ENCODE measurements at places on chromosomes 5 and 9.

DNA sequence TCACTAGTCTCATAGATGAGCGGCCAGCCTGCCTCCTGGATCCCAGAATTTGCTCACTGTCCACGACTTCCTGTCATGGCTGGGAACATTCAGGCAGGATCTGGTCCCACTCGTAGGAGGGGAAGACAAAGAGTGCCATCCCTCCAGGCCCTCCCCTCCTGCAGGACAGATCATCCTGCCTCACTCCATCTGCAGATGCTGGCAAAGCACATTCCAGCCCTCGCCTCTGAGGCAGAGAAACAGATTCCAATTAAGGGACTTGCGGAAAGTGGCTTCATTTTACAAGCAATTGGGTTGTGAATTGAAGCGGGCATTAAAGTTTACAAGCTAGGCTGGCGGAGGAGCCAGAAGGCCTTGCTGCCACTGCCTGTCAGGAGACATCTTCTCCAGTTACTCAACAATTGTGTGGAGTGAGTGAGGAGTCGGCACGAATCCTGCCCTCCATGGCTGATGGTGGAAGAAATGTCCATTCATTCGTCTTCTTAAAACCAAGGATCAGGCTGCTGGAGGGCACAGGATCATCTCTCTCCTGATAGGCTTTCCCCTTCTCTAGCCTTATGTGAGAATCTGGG, 41.8 kb upstream of the KCNMB1 start:
- no peak for DNase-seq

DNA sequence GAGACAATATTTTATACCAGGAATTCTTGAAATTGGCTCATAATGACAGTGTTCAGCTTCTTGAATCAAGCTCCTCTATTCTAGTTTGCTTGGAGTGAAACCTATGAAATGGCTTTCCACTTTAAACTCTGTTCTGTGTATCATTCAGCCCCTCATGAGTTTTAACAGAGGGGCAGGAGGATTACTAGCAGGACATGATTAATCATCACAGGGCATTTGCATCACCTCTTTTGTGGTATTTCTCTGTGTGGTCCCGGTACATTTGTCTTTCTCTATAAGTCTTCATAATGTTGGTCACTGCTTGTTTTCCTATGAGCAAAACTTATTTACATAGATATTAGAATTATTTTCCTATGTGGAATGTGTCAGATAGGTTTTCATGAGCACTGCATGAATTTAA, 21.2 kb downstream of the CAST start:
- DNase-seq = no peak

DNA sequence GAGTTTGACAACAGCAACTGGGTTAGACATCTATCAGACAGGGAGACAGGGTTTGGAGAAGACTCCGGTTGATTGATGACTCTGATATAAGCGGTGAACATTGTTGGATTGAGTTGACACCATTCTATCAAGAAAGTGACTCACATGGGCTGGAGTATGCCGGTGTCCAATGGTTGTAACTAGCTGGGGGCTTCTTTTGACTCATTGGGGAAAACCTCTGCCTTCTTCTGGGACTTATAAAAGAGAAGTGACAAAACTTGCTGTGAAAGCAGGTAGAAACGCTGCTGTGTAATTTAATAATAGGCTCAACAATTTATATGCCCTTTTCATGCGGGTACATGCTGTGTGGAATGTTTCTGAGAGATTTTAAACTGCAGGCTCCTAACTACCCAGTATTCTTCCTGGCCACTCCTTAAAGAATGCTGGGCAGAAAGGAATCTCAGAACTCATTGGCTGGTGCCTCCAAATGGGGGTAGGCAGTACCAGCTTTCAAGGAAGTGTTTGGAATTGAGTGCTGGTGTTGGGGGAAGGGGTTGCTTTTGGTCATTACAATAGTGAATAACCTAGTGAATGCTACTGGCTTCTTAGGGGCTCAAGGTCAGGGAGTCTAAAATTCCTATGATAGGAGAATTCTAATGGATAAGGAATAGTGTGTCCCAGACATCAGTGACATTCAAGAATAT, 43.9 kb downstream of the FYB1 start:
- no peak for DNase-seq

GRCh38 chr5:89421035-89421434, 538.1 kb upstream of the MEF2C start:
- no peak for DNase-seq

- no peak for DNase-seq
These were observed 5.2 kb downstream of the EXOC3 start for GRCh38 chr5:448061-448765.

DNA sequence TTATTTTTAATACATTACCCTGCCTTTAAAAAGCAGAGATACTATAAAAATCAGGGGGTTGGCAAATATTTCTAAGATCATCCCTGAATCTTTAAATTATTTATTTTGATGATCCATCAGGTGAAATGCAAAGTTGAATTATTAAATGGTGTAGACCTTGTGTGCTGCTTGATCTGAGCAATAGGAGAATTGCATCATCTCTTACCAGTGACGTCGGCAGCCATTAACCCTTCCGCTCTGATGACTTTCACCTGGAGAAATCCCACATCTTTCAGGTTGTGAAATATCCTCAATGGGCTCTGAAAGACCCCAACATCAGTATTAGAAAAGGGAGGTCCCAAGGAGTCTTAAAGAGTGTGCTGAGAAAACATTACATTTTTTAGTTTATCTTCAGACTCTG, 270.2 kb downstream of the SLF1 start:
- no peak for DNase-seq

DNA sequence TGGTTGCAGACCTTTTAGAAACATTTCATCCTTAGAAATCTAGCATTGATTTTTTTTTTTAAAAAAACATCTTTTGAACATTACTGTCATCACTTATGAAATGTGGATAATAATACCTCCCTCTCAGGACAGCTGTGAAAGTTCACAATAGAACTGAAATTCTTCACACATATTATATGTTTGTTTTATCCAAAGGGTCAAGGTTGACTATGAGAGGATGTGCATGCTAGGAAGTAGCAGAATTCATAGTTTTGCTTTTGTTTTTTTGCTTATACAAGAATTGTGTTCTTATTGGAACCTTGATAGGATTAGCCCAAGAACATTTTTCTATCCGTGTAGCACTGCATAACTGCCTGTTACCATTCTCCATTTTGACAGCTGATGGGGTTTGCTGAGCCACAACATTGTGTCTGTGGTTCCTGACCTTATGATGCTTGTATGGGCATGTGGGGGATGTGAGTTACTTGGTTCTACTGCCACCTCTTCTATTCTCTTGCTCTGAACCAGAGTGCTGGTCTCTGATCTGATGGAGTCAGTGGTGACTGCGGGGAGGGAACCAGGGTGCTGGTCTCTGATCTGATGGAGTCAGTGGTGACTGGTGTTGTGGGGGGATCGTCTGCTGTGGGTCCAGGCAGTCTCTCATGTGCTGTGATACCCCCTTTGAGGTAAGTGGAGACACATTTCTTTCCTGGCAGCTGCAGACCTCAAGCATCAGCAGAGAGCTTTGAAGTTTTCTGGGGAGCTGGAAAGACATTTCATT, 27.1 kb upstream of the ACTBL2 start:
- DNase-seq = no peak

- DNase-seq = no peak
These were observed 17.3 kb downstream of the NFIB start for GRCh38 chr9:14296495-14297113.

DNA sequence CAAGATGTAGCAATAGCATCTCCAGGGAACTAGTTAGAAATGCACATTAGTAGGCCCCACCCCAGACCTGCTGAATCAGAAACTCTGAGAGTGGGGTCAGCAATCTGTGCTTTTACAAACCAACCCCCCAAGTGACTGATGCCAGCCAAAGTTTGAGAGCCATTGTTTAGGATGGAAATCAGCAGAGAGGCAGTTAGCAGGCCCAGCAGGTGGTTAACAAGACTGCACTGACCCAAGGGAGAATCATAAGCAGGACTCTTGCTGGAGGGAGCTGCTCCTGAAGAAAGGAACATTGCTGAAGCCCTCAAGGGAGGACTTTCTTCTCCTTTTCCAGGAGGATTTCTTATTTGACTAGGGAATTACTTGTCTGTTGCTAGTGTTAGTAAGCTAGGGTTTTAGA, 74.2 kb upstream of the SLC12A2 start:
- DNase-seq = no peak

DNA sequence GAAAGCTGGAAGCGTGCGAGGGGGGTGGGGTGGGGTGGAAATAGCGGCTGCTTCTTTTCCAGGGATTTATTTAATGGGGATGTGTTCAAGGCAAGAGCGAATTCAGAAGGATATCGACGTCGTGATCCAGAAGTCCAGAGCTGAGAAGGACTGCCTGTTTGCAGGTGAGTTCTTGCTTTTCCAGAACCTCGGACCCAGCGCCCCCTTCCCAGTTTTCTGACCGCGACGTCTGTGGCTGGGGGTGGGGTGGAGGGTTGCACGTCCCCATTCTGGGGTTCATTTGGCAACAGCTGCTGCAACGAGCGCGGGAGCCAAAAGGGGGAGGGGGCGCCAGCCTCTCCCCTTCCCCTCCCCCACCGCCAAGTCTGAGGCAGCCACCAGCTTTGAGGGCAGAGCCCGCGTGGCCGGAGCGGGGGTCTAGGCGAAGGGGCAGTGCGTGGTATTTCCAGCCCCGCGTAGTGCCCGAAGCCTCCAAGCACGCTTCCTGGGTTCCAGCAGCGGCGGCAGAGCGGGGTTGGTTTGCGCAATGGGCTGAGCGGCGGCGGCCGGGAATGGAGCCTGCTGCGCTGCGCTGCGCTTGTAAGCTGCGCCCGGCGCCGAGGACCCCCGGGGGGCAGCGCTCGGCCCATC, 701 bp downstream of the PARP8 start:
- DNase-seq = peak; percentile 56

- no peak for DNase-seq
These were observed 22.9 kb downstream of the OR2V2 start for GRCh38 chr5:181170237-181170825.

- DNase-seq = no peak
These were observed 26.3 kb downstream of the GOLGA2 start for GRCh38 chr9:128249558-128249907.

GRCh38 chr9:137428841-137429545, 5.8 kb downstream of the NOXA1 start:
- no peak for DNase-seq

DNA sequence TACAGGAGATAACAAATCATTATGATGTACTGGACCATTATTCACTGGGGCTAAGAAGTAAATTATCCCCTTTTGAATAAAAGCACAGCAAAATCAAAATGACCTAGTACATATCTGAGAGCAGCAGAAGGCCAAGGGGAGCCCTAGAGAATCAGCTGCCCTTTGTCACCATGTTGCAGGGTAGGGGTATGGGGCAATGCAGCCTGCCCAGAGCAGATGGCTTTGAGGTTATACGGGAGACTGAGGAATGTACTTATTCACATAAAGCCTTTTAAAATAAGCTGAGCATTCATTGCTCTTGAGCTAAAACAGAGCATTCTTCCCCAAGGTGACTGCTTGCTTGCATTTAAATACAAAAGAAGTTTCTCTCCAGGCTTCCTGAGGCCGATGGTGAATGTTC, 2.6 kb upstream of the TNFAIP8 start:
- DNase-seq = no peak

DNA sequence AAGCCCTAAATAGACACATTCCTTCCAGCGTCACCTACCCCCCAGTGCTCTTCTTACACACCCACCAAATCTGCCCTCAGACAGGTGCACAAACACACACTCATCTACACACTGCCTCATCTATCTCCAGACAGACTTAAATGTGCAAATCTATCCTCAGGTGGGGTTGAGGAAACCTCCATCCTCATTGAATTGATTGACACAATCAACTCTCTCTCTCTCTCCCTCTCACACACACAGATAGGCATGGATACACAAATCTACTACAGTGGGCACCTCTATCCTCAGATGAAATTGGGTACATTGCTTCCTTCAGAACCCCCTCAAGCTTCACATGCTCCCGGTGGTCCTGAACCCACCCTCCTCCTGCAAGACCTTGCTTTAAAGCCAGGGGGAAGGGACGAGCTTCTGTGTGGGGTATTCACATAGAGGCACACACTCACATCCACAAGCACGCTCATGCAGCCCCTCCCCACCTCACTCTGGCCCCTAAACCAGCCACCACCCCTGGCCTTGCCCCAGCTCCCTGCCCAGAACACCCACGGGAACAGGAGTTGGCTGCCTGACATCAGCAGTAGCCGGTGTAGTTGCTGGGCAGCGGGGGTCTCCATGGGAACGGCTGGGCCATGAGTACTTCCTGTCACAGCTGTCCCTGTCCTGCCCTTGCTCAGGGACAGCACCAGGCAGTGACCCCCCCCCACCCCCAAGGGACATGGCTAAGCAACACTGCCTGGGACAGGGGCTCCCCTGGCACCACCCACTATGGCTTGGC, 22.8 kb downstream of the PCDH1 start:
- DNase-seq = no peak

DNA sequence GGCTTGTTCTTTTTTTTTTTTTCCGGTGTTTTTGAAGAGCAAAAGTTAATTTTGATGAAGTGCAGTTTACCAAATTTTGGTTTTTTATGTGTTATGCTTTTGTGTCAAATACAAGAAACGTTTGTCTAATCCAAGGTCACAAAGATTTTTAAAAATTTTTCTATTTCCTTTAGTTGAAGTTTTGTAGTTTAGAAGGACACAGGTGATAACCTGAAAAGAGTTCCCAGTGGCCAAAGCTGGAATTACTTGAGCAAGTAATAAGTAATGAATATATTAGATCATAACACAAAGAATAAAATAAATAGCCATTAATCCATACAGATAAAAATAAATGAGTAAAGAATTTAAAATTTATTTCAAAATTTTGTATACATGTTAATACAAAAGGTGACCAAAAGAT, 71.5 kb downstream of the FCHO2 start:
- no peak for DNase-seq

- DNase-seq = peak; percentile 62
These were observed 1.1 kb downstream of the CFAP77 start for GRCh38 chr9:132411091-132411508.

DNA sequence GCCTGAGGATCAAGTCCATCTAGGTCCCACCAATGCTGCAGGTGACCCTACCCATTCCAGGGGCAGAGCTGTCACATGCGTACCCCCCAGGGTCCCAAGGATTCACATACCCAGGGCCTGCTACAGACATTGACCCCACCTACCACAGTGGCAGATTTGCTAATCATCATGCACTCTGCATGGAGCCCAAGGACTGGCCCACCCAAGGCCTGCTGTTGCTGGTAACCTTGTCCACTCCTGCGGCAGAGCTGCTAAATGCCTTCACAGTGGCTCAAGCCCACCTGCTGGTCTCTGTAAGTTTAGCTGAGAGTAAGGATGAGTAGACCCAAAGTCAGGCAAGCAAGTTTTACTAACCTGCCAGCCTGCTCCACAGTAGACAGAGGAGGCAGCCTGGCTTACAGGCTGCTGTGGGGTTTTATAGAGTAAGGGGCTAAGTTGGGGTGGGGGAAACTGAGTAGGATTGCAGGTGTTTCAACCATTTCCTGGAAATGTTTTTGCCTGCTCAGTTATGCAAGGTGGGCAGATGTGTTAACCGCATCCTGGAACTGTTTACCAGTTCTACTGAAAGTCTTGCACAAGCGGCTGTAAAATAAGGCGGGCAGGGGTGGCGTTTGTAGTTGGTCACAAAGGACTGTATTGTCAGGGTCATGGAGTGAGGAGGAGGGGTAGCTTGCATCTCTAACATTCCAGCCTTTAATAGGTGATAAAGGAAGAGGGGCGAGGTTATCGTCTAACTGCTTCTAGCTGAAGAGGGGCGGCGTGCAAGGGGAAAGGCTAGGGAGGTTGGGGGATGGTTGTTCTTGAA, 2163.5 kb upstream of the WWC1 start:
- no peak for DNase-seq

GRCh38 chr5:99088309-99088708, 159.5 kb upstream of the CHD1 start:
- no peak for DNase-seq
